A549 treated with CORT108297 at 1 μM for 4 hours (cell line): ENCODE measurements at places on chromosomes 13 and 19. TPM values are rescaled to one million over a fixed set of nuclear protein-coding genes. Genes with fewer than 3 reads are reported as not detected.

The FCAR gene
- not detected in 5 replicates for total RNA-seq

The CACNA1A gene
- total RNA-seq = 0.07 to 0.25 TPM (median 0.17 TPM) in 5 replicates

The KLK8 gene
- total RNA-seq = not detected in 5 replicates

The CYP2F1 gene
- total RNA-seq = not detected in 5 replicates

The ZNF320 gene
- not detected in 5 replicates for total RNA-seq

The PLIN4 gene
- 0.12 to 0.32 TPM (median 0.25 TPM) in 5 replicates for total RNA-seq

The ZNF177 gene
- 0.38 to 0.69 TPM (median 0.57 TPM) in 5 replicates for total RNA-seq

The C19orf67 gene
- not detected in 5 replicates for total RNA-seq

The IFNL1 gene
- 0.15 to 0.42 TPM (median 0.32 TPM) in 4 of 5 replicates, not detected in the other for total RNA-seq

The WDR88 gene
- total RNA-seq = 0.09 to 0.52 TPM (median 0.15 TPM) in 3 of 5 replicates, not detected in the others
